Testis (tissue), 5 donors: ENCODE measurements at places on chromosomes 2 and 18. TPM values are rescaled to one million over a fixed set of nuclear protein-coding genes. Genes with fewer than 3 reads are reported as not detected.

Gene PROC
- 0.63 TPM for total RNA-seq

Gene C2orf80
- not detected for total RNA-seq

Gene CCDC102B
- total RNA-seq: 25.1 TPM

- H3K27ac ChIP-seq: no peak overlapping the region
- no peaks in the 10 kb centered on the region for H3K27me3 ChIP-seq
- no peaks in the 10 kb centered on the region for H3K36me3 ChIP-seq
- peaks cover 19% of the 10 kb centered on the region for H3K4me1 ChIP-seq
Observed at GRCh38 chr18:10242936-10243680, 211.3 kb upstream of the APCDD1 start.

GRCh38 chr2:37657471-37657870 lies 14.0 kb downstream of the CDC42EP3 start:
- H3K4me1 ChIP-seq: peaks cover 13% of the 10 kb centered on the region
- no peaks in the 10 kb centered on the region for H3K27me3 ChIP-seq
- no peak overlapping the region for H3K4me3 ChIP-seq

DNA sequence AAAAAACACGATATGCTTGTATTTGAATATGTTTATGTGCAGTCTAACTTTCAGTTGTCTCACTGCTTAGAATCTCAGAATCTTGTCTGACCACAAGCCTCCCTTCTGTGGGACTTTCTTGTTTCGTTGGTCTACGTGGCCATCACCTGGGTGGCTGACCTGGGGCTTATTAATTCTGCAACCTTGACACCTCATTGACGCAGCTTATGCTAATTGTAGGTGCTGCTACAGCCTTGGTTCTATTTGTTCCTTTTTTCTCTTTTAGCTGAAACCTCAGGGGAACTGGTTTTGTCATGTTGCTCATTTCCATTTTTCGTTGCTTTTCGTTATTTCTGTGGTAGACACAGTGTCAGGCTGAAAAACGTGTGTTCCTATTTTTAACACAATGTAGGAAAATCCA lies 273.7 kb downstream of the SLC4A3 start:
- H3K4me1 ChIP-seq: no peaks in the 10 kb centered on the region
- H3K36me3 ChIP-seq: no peaks in the 10 kb centered on the region

- no peak overlapping the region for H3K27ac ChIP-seq
- no peak for DNase-seq
- H3K4me3 ChIP-seq: no peak overlapping the region
- peaks cover 9% of the 10 kb centered on the region for H3K4me1 ChIP-seq
Observed at GRCh38 chr2:69287544-69287943, 99.5 kb downstream of the GFPT1 start.

DNA sequence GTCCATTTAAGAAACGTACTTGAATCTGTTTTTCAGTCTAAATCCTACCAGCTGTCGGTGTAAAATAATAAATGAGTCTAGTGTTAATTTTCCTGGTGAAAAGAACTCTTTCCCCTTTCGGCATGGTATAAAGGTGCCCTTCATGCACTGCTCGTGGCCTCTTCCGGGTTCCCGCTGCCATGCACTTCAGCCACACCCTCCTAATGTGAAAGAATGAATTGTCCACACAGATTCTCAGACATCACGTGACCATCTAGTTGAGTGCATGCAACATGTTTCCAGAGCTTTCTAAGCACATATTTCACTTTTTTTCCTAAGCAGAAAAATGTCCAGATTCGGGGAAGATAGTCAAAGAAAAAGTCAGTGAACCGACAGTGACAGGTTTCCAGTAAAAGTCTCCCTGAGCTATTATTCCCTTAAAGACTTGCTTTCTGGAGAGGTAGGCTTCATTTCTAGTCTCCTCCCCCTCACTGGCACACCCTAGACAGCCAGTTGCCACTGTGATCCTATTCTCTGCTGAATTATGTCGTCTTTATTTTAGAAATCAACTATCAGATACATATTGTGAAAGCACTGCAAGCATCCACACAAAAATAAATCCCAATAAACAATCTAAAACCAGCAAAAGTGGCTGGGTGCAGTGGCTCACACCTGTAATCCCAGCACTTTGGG lies 65.9 kb upstream of the RPL31 start:
- DNase-seq: no peak
- no peak overlapping the region for H3K4me3 ChIP-seq
- no peaks in the 10 kb centered on the region for H3K4me1 ChIP-seq
- no peak overlapping the region for H3K27ac ChIP-seq
- H3K36me3 ChIP-seq: no peaks in the 10 kb centered on the region
